ENCODE measurements at places on chromosomes 6 and 20.

DNA sequence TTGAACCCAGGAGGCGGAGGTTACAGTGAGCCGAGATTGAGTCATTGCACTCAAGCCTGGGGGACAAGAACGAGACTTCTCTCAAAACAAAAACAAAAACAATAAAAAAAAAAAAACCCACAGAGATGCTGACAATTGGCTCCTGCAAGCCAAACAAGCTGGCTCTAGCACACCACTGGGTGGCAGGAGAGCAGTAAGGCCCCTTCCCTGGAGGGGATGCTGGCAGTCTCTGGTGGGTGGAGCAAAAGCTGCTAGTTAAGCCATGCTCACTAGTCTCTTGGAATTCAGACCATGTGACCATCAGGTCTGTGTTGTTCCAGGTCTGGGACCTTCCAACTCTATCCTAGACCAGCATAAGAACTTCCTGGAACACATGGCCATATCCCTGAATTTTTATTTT is 18.9 kb upstream of the DSN1 start:
- DNase-seq, result peak; percentile 11

DNA sequence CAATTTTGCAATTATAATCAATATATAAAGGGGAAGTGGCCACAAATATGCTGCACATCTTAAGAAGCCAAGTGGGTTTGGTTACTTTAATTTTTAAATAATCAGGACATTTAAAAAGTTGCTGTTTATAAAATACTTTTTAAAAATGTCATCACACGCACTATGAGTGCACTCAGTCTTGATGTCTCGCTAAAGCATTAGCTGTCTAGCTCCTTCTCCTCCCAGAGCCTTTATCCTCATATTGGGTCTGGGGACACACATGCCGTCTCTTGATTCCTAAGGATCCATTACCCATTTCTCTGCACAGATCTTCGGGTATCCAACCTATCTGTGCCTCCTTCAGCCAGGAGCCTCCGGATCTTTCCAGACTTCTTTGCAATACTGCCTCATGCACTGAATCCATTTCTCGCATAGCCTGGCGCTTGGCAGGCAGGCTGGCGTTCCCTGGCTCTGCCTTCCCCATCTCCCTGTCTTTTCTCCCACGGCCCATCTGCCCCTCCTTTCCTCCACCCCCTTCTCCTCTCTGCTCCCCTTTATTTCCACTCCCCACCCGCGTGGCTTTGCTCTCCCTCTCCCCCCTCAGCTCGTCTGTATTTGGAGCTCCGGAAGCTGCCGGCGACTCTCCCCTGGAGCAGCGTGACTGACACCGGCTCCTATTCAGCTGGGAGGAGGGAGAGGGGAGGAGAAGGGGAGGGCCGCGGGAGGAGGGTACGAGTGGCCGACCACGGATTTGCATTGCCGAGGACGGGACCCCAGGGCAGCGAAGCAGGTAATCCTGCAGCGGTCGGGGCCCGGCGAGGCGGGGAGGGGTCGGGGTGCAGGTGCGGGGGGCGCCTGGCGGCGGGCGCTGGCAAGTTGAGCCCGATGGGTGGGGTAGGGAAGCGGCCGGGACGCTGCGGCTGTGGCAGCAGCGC is at the start of gene CAP2:
Gene CAP2 (plus strand): TSS at position 618 of the 914 bp plus-strand sequence. CDS start 27,961 bp downstream, outside the sequence.
- DNase-seq, result no peak

DNA sequence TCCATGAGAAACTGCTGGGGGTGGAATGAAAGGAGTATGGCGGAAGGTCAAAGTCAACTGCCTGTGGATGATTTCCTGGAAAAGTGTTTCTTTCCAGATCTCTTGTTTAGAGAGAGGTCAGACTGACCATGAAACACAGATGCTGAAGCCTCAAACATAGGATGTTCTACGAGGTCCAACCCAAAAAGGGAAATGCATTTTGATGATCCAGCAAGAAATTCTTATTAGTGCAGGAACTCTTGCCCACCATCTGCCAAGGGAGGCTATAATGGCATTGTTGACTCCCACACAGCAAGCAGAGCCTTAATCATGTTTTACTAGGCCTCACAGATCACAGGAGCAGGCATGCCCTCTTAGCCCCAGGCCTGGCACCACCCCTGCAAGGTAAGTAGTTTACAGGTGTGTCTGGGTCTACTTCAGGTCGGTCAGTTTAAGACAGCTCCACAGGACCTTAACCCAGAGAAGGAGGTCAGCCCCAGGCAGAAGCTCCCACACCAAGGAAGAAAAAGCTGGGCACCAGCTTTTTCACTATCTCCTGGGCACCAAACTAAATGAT is 67.6 kb upstream of the CNKSR3 start:
- no peak for DNase-seq

- no peak for DNase-seq
Measured at GRCh38 chr20:3660262-3661059, 2.7 kb downstream of the GFRA4 start.

DNA sequence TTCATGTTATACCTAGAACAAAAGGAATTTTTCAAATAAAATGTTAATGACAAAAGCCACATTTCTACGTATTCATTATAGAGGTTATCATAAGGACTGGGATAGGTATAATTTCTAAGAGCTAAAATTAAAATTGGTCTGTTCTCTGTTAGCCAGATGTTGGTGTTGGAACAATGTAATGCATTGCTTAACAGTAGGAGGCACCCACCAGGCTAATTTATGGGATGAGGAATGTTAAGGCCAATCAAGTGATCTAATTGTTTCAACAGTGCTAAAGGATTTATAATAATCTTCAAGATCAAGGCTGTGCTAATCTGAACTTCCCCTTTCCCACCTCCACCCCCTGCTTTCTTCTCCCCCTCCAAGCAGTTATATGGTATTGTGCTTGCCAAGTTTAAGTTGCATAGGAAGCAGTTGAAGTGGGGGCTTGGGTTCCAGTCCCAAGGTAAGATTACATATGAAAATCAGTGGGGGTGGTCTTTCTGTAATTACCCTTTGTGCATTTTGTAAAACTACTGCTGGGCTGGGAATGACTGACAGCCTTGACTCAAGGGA is 89.2 kb upstream of the BACH2 start:
- no peak for DNase-seq

DNA sequence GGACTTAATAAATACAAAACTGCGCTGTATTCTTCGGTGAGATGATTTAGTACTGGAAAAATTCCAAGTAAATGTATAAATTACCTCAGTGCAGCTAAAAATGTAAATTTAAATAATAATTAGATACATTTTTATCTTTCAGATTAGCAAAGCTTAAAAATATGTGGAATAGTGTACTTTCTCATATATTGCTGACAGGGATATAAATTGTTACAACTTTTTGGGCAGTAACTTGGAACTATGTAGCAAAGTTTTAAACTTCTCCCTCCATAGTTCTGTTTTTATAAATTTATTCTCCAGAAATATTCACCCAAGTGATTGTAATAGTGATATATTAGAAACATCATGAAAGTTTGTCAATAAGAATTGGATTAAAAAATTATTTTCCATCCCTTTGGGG is 384.6 kb upstream of the CITED2 start:
- DNase-seq, result no peak

GRCh38 chr6:150026976-150027805 is 1.9 kb upstream of the RAET1L start:
- DNase-seq, result no peak

- no peak for DNase-seq
Measured at GRCh38 chr6:4780360-4780812, 4.2 kb downstream of the CDYL start.

DNA sequence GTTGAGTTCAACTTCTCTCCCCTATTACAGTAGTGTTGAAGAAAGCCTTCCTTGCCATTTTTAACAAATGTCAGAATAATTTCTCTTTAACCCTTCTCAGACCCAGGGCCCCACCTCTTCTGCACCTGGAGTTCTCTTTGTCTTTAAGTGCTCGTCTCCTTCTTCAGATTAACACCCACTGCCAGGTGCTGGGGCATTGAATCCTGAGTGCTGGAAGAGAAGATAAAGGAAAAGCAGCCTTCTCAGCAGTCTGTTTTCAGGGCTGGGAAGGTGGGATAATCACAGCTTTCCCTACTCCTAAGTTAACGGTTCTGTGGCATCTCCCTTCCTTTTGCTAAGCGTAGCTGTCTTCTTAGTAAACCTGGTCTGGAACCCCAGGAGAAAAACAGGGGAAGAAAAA is 114.6 kb upstream of the TAB2 start:
- no peak for DNase-seq

DNA sequence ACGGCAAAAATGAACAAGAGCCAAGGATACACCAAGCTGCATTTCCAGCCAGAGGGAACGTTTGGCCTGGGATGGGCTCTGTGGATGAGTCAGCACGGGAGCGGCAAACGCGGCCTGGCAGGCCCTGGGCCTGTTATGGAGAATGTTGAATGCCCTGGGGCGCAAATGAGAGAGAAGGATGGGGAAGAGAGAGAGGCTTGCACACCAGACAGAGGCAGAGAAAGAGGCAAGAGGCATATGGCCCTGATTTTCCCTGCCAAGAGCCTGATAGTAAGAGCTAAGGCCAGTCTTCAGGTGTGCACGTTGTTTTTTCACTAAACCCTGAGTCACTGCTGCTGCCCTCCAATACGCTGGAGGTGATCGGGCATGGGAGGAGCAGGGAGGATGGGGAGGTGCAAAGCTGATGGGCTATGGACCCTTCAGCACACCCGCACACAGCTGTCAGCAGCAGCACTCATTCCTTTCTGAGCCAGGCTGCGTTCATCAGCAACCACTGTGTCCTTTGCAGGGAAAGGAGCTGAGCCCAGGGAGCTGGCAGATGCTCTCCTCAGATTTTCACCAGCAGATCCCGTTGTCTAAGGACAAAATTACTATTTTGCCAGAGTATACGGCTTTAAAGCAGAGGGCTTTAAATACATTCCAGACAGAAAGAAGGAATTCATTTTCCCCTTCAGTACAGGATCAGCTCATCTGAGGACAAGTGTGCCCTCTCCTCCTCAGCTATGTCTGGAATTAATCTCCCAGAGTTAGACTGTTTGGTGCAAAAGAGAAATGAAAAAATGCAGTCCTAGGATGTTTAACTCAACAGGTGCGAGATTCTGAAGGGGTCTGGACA is 61.7 kb upstream of the SLC22A23 start:
- DNase-seq, result no peak

DNA sequence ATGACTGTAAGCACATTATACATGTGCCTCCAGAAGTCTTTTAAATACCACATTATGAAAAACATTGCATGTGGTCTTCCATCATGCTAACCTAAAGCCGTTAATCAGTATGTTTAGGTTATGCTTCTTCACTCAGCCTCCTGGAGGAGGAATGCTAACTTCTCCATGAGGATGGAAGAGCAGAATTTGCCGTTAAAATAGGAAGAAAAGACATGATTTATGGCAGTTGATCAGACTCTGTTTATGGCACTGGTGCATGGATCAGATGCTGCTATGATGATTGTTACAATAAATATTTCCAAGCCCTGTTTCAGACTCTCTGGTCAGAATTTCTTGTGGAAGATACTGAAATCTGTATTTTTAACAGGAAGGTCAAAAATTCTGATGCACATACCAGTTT is 31.7 kb downstream of the MAP3K4 start:
- no peak for DNase-seq

DNA sequence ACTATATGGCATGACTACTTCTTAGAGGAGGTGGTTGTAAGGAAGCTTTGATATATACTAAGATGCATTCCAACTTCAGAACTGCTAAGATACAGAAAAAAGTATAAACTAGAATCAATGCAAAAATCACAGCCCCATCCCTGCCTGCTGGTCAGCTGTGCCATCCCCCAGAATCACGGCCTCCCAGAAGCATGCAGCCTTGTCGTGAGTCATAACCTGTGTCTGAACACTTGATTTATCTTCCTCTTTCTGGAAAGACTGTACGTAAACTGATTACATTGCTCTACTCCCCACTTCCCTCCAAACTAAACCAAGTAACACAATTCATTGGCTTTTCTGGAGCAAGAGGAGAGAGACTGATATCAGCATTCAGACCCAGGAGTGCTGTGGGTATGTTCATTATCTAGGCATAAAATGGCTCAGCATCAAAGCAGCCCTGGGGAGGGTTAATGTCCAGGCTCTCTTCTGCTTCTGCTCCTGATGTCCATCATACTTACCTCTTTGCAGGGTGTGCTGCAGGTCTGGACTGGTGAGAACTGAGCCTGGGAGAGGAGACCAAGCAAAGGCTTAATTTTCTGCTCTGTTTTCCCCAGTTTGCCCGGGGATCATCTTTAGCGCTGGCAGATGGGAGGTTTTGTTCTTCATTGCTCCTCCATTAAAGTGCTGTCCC is 18.4 kb downstream of the SCP2D1 start:
- no peak for DNase-seq

DNA sequence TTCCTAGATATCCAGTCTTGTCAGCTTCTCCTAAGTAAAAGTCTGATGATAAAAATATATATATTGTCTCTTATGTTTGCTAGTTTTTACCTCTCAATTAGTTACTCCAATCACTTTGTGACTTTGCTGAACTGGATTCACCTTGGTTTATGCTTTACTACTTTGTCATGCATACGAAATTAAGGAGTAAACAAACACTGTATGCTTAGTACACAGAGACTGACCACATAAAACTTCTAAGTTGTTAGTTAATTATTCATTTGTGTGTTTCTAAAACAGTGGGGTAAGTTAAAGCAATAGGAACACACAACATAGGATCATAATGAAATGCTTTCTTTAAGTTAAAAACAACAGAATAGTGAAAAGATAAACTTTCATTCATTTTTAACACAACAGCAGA is 877.3 kb upstream of the MAP3K7 start:
- no peak for DNase-seq

- peak; percentile 45 for DNase-seq
Measured at GRCh38 chr6:89281779-89282246, 33.3 kb downstream of the GABRR2 start.

- DNase-seq, result no peak
Measured at GRCh38 chr6:124356811-124357210, 553.1 kb downstream of the NKAIN2 start.

DNA sequence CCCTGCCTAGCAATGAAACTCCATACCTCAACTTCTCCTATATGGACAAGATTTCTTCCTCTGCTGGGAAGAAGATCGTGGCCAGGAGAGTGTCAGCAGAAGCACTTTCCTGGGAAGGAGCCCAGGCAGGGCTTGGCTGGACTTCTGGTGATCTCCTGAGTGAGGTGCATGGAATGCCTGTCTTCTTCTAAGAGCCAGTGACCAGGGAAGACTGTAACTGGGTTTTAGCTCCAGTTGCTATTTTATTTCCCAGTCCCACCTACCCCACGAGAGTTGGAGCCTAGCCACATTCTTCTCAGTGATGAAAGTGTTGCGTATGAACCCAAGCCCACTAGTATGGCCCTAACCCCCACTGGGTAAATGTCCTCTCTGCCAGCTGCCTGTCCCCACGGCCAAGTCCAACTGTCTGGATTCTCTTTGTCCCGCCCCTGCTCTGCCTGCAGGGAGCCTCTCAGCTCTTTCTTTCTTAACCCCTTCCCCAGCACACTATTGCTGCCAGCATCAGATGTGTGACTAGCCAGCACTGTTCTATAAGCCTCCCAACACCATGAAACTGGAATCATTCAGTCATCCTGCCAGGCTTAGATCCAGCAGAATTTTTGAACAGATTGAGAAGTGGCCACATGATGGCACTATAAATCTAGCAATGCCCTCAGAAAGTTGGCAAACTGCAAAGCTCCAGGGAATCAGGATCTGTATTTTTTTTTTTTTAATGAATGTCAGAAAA is 69.8 kb upstream of the FAM184A start:
- DNase-seq, result no peak

GRCh38 chr6:55276745-55277530 is 50.3 kb upstream of the GFRAL start:
- DNase-seq, result no peak

All from memory B cell (primary cell).